ENCODE measurements at places on chromosomes 3 and 15. TPM values are rescaled to one million over a fixed set of nuclear protein-coding genes. Genes with fewer than 3 reads are reported as not detected.

The DUOXA2 gene
- not detected for polyA plus RNA-seq

The CDC25A gene
- polyA plus RNA-seq = 10.3 TPM

GRCh38 chr3:125043599-125044151, 12.1 kb downstream of the HEG1 start:
- DNase-seq = no peak

The C3orf33 gene
- polyA plus RNA-seq = 13.6 TPM

The TSPAN3 gene
- 525 TPM for polyA plus RNA-seq

The RBMS3 gene
- 15.0 TPM for polyA plus RNA-seq

The FOXP1 gene
- polyA plus RNA-seq = 32.6 TPM

- no peak for DNase-seq
Measured at GRCh38 chr3:38253704-38254103, 11.9 kb upstream of the SLC22A13 start.

GRCh38 chr3:1696669-1697275, 401.9 kb upstream of the CNTN4 start:
- DNase-seq = no peak

The DNAH12 gene
- polyA plus RNA-seq = 0.90 TPM

DNA sequence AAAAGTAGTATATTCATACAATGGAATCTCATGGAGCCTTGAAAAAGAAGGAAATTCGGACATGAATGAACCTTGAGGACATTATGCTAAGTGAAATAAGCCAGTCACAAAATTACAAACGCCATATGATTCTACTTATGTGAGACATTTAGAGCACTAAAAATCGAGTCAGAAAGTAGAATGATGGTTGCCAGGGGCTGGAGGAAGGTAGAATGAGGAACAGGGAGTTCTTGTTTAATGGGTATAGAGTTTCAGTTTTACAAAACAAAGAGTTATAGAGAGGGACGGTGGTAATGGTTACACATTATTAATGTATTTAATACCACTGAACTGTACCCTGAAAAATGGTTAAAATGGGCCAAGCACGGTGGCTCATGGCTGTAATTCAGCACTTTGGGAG, 19.5 kb downstream of the UBXN7 start:
- no peak for DNase-seq

The THAP10 gene
- 10.6 TPM for polyA plus RNA-seq

- no peak for DNase-seq
Measured at GRCh38 chr15:36887214-36887961, 213.0 kb downstream of the MEIS2 start.

DNA sequence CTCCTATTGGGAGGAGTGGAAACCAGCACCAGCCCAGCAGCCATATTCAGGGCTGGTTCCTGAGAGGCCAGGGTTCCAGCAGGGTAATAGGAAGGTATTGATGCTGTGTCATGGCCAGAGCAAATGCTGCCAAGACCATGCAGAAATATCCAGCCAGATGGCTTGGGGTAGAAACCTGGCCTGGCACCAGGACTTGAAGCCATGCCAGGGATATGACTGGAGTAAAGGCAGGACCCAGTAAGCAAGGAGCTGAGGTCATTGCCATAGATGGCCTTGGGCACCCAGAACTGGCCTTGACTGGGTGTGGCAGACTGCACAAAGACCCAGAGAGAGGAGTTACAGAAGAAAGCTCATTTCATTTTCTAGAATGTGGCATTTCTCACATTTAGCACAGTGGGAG, 257.6 kb upstream of the GOLGA6L4 start:
- DNase-seq = no peak

DNA sequence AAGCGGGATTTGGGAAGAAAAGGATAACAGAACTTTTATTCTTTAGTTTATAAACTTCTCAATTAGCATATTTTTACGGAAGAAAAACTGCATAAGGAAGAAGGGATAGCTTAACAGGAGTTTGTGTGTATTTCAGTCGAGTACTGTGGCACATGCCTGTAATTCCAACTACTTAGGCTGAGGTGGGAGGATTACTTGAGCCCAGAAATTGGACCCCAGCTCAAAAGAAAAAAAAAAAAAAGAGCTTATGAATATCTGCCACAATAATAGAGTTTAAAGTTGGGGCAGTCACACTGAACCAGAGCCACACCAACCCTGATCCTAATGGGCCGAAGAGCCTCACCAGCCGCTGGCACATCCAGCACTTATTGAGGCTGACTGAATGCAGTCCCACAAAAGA, 31.1 kb downstream of the CHAC1 start:
- no peak for DNase-seq

DNA sequence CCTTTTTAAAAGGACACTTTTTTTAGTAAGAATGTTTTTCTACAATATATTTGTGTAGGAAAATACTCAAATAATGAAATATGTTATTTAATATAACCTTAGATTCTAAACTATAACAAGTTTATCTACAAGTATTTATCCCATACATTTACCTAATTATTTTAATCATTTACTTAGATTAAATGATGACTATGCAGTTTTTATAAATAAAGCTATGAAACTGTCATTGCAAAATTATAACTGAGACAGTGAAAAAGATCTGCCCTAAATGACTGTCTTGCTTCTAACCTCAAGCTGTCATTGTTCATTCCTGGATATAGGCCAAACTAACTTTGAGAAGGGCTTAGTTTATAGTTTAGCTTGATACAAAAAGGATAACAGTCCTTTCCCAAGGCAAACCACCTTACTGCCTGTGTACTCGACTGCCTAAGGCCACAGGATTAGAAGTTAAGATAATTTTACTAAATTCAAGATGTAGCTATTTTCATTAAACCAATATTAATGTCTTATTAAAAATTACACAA, 84.1 kb downstream of the GLDN start:
- no peak for DNase-seq

The C3orf70 gene
- 9.0 TPM for polyA plus RNA-seq

The ZCWPW2 gene
- 2.7 TPM for polyA plus RNA-seq

- DNase-seq = no peak
Measured at GRCh38 chr3:187747506-187747905, 2.2 kb upstream of the BCL6 start.

DNA sequence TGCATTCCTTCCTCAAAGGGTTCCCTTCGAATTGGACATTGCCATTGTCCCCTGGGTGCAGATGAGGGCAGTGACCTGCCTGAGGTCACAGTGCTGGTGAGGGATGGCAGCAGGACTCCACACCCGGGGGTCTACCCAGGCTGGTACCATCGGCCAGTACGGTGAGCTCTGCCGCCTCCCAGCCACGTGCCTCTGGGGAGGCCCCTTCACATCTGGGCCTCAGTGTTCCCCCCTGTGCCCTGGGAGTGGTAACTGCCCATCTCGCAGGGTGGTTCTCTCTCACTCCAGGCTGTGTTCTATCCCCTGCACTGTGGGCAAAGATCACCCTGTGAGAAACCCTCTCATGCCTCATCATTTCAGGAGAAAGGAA, 99.4 kb upstream of the IQSEC1 start:
- no peak for DNase-seq

- no peak for DNase-seq
Measured at GRCh38 chr15:45441036-45441435, 62.7 kb upstream of the GATM start.

The GOLGA8G gene
- polyA plus RNA-seq = not detected

GRCh38 chr15:96747291-96747690, 416.8 kb downstream of the NR2F2 start:
- no peak for DNase-seq

The CLDN16 gene
- polyA plus RNA-seq = 42.0 TPM

DNA sequence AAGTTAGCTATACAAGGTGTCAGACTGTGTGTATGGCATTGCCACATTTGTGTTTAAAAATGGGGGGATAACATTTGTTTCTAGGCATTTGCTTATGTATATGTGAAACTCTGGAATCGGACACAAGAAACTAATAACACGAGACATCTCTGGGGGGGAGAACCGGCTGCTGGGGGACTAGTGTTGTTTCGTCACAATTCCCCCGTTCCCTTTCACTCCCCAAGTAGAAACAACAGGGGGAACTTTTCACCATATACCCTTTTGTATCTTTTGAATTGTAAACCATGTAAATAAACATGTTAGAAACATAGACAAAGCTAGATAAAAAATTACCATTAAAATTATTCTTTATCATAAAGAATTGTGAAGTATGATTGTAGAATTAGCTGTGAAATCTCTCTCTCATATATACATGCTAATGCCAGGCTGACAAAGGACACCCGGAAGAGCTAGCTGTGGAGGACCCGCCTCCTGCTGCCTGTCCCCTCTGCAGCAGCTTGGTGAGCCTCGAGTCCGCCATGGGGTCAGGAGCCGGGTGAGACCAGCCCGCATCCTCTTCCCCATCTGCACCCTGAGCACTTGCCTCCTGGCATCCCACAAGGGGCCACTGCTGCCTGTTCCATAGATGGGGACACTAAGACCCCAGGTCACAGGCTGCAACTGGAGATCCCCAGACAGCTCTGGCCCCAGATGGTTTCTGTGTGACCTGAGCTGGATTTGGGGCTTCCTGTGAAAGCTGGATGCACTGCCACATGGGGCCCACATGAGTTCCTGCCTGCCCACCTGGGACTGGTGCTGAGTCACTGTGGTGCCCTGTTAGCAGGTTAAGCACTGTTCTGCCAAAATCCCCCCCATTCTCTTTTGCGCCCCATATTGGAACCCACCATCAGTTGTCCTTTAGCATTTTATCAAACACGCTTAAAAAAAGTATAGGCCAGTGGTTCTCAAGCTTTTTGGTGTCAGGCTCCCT, 91.6 kb downstream of the IQSEC1 start:
- DNase-seq = no peak

The APH1B gene
- polyA plus RNA-seq = 16.5 TPM

- no peak for DNase-seq
Measured at GRCh38 chr15:67512140-67512539, 8.8 kb upstream of the C15orf61 start.

DNA sequence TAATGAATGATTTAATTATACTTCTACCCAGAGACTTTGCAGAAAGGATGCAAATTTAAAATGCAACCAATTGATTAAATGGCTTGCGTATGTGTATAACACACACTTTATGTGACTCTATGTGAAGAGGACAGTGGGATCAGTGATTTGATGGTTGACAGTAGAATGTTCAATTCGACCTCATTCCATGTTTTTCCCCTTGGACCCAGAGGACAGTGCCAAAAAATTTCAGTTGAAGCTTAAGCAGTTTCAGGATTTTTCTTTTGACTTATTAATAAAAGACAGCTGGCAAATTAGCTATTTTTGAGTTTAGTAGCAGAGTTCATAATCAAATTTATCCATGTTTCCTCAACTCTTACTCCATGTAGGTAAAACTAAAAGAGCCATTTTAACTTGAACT, 742.4 kb upstream of the NR2F2 start:
- DNase-seq = no peak

- DNase-seq = no peak
Measured at GRCh38 chr3:177754508-177754921, 557.2 kb upstream of the TBL1XR1 start.

DNA sequence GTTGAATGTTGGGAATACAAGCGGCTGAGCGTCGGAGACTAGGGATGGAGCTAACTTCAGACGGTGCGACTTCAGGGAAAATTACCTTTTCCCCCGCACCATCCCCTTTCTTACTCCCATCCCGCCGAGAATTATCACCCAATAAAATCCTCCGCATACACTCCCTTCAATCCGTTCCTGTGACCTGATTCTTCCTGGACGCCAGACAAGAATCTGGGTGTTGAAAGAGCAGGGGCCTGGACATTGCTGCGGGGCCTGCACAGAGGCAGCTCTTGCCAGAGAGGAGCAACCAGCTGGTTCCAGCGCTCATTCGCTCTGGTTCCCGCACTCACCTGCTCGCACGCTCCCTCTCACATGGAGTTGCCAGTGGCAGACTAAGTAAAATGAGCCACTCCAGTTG, 241.9 kb downstream of the ALCAM start:
- no peak for DNase-seq

GRCh38 chr3:122233101-122233952, 49.9 kb downstream of the CASR start:
- DNase-seq = no peak

The SOX2 gene
- polyA plus RNA-seq = 0.35 TPM

GRCh38 chr3:127688416-127689265, 15.9 kb downstream of the ABTB1 start:
- no peak for DNase-seq

DNA sequence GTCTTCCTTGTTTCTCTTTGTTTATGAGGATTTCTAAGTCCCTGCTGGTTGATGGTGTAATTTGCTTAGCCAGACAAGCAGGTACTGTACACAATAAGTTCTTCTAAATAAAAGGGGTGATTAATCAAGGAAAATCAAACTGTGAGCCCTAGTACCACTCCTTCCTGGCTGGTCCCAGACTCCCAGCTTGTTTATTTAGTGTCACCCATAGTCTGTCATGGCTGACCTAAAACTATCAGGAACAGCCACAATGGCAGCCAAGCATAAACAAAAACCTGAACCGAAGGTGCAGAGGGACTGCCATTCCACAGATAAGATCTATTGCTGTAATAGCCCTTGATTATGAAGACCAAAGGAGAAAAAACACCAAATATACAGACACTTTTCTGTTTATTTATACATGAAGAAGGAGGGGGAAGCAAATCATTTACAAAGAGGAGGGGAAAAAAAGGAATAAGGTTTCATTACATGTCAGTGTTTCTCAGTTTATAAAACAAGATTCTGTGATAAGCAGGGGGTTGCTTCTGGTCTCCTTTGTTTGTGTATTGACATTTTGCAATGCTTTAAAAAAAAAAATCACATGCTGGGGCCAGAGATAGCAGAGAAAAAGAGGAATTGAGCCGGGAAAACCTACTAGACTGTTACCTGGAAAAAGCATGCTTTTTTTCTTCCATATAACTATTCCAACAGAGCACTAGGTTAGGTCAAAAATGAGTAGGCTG, 182.4 kb upstream of the DPH6 start:
- no peak for DNase-seq

DNA sequence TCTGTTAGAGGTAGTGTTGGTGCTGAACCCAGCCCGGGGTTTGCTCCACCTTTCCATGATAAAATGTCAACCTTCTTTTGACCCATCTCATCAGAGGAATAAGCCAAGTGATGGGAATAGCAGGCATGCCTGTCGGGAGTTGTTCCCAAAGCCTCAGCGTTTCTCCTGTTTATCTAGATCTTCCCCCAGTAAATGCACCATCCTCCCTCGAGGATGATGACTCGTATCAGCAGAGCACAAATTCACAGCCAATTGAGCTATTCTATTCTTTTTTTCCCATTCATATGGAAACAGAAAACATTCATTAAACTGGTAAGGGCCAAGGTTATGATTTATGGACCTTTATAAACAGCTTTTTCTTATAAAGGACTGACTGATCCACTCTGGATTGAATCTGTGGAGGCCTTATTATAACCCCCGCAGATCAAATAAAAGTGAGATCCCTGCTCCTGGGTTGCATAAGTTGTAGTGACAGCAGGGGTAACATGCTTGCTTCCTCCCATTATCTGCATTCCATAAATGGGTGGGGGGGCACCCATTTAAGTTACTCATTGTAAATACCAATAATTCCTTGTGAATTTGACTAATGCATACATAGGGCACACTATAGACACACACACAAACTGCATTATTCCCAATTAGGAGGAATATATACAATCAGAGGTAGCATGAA, 207.3 kb downstream of the PLCL2 start:
- no peak for DNase-seq

The VEPH1 gene
- polyA plus RNA-seq = 48.9 TPM

GRCh38 chr3:187963677-187964385, 190.1 kb upstream of the LPP start:
- DNase-seq = no peak
